Glomerular endothelial cell (primary cell): ENCODE measurements at places on chromosomes 16 and 17. TPM values are rescaled to one million over a fixed set of nuclear protein-coding genes. Genes with fewer than 3 reads are reported as not detected.

DNA sequence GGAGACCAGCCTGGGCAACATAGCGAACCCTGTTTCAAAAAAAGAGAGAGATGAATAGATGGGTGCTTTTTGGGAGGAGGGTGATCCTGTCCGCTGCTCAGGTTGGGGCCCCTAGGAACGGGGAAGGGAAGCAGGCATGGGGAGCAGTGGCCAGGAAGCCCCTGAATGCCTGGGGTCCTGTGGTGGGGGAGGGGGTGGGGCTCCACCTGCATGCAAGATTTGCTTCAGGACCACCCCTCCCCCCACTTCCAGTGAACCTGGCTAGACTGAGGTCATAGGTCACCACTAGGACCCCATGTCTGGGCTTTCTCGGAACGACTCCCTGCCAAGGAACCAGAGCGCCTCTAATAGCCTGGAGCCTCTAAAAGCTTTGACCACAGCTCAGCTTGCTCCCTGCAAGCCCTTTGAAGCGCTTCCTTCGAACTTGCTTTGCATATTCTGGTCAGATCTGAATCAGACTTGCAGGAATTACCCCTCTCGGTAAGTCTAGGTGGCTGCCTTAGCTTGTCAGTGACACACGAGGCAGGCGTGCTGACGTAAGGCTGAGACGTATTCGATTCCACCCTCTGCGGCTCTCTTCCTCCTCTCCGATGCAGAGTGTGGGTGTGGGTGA, 3.7 kb downstream of the SOCS3 start:
- DNase-seq = no peak

DNA sequence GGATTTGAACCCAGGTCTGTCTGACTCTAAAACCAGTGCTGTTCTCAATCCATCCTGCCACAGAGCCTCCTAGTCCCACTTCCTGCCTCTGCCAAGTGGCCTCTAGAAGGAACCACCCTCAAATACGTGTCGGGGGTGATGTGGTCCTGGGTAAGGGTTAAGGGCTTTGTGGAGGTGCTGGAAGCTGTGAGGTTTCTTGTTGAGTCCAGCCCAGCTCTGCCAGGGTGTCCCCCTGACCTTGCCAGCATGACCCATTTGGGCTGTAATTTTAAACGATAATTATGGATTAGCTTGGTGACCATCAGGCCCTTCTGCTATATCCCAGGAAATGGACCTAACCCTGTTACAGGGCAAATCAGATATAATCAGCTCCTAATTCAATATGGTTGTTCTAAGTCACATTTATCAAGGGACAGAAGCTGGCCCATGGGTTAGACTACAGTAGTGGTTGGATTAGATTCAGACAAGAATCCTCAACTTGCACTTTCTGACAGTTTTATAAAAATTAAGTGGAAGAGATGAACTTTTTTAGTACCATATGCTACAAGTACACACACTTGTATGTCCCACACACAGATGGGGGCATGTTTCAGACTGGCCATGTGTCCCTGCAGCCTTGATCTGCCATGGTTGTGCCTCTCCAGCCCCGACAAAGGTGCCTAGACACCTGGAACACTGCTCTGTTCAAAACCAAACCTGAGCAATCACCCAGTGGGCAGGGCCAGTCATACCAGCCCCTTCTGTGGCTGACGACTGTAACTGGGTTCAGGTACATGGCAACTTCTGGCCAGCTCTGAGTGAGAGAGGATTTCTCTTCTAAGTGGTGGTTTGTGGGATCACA, 48.0 kb downstream of the SMPD3 start:
- no peak for DNase-seq

Gene KIF2B
- total RNA-seq = not detected in 2 replicates

- no peak for DNase-seq
Measured at GRCh38 chr16:5075637-5076036, 4.0 kb downstream of the ALG1 start.

Gene GCGR
- not detected in 2 replicates for total RNA-seq

DNA sequence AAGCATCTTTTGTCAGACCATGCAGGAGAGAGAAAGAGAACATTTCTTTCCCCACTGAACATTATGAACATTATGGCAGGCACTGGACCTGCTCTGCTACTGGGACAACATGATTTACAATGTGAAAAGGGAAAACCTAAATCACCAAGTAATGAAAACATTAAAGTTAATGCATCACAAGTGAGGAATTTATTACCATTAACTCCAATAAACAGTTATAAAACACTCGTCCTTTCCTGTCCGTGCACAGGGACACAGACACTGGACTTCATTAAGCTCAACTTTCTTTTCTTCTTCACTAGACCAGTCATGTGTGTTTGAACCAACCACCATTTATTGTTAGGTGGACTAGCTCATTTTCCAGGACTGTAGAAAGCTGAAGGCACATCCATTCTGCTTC, 95.4 kb downstream of the SNX11 start:
- DNase-seq = no peak

- DNase-seq = no peak
Measured at GRCh38 chr17:36697903-36698530, 96.6 kb downstream of the MRM1 start.

DNA sequence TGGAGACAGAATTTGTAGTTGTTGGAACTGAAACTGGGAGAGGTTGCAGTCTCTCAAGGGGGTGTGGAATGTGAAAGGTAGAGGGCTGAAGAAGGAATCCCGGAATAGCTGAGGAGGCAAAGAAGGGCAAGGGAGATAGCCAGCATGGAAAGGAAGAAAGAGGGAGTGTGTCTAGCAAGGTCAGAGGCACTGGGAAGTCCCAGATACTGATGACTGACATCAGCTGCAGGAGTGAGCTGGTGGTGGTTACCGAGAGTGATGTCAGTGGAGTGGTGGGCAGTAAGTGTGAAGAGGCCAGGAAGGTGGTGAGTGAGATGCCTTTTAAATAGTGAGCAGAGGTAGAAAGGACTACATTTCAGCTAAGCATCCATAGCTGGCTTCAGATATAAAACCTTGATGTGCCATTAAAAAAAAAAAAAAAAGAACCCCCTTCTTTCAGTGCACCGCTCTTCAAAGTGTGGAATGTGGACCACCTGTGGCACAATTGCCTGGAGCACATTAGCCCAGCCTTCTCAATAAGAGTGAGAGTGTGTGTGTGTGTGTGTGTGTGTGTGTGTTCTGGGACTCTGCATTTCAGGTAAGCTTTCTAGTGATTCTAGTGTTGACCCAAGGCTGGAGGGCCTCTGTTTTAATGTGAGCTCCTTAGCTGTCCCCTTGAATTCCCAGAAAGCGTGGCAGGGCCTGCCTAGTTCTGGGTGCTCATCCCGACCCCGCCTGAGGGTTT, 8.5 kb downstream of the PRMT7 start:
- no peak for DNase-seq

Gene PDIA2
- total RNA-seq = 0.23 TPM in 1 of 2 replicates, not detected in the other

Gene CCDC144A
- 1.5 and 3.0 TPM in 2 replicates for total RNA-seq

Gene NDUFAB1
- 98.6 and 113 TPM in 2 replicates for total RNA-seq

DNA sequence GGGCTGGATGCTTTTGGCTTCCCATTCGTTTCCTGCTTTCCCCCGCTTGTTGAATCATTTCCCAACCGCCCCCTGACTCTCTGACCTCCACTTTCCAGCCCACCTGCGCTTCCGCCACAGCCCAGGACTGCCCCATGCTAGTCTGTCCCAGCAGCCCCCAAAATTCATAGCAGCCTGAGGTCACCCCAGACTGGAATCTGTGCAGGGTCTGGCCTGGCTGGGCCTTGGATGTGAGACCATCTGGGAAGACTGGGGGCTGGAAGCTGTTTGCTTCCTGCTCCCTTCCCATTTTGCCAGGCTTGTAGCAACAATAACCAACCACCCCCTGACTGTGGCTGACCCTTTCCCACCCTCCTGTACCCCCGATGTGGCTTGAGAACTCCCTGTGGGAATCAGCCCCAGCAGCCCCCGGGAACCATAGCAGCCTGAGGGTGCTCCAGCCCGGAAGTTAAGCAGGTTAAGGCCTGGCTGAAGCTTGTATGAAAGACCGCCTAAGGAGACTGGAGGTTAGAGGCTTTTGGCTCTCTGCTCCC, 2290.8 kb downstream of the TP53TG3F start:
- no peak for DNase-seq

Gene PRSS8
- 0.12 and 1.5 TPM in 2 replicates for total RNA-seq

GRCh38 chr16:75251280-75252048, at the start of gene BCAR1:
TSS of gene BCAR1 (minus strand) at chr16:75251624. CDS start at chr16:75251482, 142 bp downstream.
- no peak for DNase-seq

DNA sequence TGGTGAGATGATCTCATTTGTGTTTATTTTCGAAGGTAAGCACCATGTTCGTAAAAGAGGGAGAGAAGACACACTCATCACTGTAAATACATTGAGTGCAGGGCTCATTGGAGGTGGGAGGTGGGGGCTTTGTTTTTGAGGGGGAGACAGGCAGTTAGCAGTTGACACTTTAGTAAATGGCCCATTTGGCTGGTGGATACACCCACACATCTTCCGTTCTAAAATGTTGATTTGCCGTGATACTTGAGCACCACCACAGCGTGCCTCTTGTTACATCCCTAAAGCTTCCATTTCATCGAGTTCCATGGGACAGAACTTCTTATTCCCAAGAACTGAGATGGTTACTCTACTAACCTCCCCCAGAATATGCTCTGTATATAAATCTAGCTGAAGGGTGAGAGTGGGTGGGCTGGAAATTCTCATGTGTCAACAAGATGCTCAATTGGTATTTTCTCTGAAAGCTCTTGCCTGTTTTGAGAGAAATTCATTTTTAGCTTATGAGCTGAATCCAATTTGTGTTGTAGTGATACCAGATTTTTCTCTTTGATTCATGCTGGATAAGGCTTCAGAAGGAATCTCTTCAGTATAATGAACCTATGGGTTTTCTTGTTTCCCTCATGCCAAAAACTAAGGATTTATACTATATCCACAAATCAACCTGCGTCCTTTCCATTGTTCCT, 314.3 kb downstream of the RBFOX1 start:
- DNase-seq = no peak

DNA sequence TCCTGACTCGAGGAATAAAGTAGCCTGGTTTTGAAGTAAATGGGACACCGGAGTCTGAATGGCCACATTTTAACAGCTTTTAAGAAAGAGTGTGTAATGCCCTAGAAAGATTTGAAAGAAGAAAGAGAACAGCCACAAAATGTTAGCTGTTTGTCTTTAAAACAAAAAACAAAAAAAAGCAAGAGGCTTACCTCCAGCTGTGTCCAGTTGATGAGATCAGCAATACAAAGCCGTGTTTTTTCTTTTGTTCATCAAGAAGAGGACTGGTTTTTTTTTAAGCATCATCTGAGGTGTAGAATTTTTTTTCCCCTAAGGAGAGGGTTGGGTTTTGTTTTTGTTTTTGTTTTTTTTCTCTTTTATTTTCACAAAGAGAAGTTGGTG, 58.8 kb downstream of the NKD1 start:
- DNase-seq = no peak

Gene SLC26A11
- 18.8 and 26.6 TPM in 2 replicates for total RNA-seq

DNA sequence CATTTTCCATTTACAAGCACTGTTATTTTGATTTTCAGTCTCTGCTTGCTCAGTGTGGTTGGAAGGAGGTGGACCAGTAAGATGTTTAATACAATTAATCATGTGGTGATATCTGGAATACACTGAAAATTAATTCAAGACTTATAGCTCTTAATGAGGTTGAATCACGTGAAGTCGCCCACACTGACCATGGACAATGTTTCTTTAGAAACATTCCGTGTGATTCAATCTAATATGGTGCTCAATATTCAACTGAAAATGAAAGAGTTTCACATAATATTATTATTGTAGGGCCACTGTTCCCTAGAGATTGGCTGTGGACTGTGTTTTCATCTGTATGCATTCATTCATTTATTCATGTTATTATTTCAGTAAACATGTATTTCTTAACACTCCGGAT, 45.2 kb upstream of the MAF start:
- DNase-seq = no peak
